NCI-H187 (cell line): ENCODE measurements at places on chromosomes 12 and 14.

DNA sequence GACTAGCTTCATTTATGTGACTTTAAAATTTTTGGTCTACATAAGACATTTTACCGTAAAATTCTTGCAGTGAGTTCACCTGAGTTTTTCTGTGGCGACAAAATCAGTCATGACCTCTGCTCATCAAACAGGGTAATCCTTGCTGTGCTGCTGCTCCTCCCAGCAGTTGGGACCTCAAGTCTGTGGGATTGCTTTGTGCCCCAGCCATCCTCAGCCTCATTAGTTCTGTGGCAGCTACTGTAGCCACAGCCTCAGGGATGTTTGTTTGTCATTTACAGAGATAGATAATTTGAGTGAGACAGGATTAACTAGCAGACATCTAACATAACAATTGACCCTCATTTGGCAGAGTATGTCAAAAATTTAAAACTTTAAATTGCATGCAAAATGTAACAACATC is 357.0 kb downstream of the PCNX1 start:
- no peak for DNase-seq

DNA sequence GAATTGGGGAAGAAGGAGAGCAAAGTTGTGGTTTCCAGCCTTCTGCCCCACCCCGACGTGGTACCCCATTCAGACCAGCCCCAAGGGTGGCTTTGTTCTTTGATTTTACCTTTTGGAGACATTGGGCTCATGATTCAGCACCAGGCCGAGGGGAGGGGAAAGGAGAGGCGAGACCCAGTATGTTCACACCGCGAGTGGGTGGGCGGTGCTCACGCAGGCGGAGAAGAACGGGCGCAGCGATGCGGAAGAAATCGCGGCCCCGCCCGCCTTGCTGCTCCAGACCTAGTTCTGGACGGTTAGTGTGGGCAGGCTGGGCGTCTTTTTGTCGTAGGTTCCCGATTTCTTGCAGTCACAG is 963 bp downstream of the ATL1 start:
- DNase-seq = peak; percentile 58

GRCh38 chr12:20370014-20370386 is 1.7 kb downstream of the PDE3A start:
- no peak for DNase-seq

GRCh38 chr14:61381553-61381952 is 60.2 kb downstream of the PRKCH start:
- DNase-seq = no peak

GRCh38 chr12:1435044-1435443 is 159.3 kb downstream of the FBXL14 start:
- no peak for DNase-seq
